ENCODE measurements at places on chromosomes 11 and 22.

GRCh38 chr11:109971184-109971523, 122.0 kb upstream of the ZC3H12C start:
- peak; percentile 59 for DNase-seq

- DNase-seq, result peak; percentile 82
These were observed 534.3 kb downstream of the ETS1 start for GRCh38 chr11:128052912-128053641.

- peak; percentile 11 for DNase-seq
These were observed 102.4 kb upstream of the CADM1 start for GRCh38 chr11:115606498-115607220.

DNA sequence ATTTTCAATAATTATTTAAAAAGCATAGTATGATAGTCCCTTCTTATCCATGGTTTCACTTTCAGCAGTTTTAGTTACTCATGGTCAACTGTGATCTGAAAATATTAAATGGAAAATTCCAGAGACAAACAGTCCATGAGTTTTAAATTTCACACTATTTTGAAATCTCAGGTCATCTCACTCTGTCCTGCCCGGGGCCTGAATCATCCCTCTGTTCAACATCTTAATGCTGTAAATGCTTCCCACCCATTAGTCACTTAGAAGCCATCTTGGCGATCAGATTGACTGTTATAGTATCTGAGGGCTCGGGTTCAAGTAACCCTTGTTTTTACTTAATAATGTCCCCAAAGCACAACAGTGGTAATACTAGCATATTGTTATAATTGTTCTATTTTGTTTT, 1509.3 kb downstream of the FAM181B start:
- DNase-seq, result peak; percentile 5

DNA sequence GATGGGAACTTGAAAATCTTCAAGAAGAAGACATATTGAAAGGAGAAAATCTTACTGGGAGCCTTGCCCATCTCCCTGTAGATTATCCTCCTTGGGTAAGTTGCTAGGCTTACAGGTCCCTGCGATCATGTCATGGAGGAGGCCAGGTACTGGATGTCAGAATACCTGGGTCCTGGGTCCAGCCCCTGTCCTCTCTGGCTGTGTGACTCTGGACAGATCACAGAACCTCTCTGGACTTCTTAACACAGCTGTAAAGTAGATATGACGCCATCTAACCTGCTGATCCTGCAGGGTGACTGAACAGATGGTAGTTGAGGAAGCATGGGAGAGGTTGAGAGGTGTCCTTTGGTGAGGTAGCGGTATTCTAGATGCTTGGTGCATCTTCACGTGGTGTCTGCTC, 4.1 kb downstream of the TSKU start:
- DNase-seq, result no peak

GRCh38 chr22:20221421-20222340, 46.4 kb downstream of the RTN4R start:
- DNase-seq, result no peak

GRCh38 chr22:38026130-38027111, 30.8 kb upstream of the PICK1 start:
- DNase-seq, result no peak

GRCh38 chr22:42171417-42171816, 40.8 kb upstream of the CYP2D6 start:
- no peak for DNase-seq
